ENCODE measurements at places on chromosomes 4 and X.

GRCh38 chr4:138678985-138679746 is 336.4 kb upstream of the NOCT start:
- no peak for DNase-seq

DNA sequence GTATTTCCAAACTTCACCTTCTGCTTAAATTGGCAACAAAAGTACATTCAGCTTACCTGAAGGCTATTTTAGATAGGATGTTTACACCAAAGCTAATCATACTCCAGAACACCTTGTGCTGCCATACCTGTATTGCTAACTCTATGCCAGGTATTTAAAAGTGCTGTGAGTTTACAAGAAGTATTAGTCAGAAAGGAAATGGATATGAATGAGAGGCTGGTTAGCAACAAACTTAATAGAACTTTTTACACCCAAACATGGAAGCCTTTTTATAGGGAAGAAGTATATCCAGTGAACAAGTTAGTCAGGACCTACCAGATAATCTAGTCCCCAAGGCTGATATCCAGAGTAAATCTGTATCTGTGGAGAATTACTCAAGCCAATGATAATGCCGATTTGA is 131.2 kb upstream of the SPRY1 start:
- no peak for DNase-seq

DNA sequence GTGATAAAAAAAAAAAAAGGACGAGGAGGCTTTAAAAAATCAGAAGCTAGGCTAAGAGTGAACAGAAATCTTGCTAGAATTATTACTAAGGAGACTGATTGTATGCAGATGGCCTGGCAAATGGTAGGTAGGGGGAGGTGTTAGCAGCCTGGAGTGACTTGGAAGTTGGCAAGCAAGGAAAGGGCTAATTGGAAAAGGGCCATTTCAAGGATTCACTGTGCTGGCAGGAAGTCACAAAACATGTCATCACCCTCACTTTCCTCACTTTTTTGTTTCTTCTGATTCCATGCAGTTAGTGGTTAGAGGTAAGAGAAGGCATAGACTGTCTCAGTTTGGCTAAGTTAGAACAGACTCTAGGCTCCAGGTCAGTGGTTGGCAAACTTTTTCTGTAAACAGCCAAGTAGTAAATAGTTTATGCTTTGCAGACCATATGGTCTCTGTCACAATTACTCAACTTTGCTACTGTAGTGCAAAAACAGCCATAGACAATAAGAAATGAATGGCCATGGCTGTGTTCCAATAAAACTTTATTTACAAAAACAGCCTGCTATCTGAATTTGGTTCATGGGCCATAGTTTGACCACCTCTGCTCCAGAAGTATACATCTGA is 646.5 kb upstream of the ACTRT1 start:
- no peak for DNase-seq

- no peak for DNase-seq
Measured at GRCh38 chrX:115581759-115582615, 21.0 kb downstream of the PLS3 start.

- no peak for DNase-seq
Measured at GRCh38 chrX:71872542-71873458, 37.8 kb upstream of the NHSL2 start.

DNA sequence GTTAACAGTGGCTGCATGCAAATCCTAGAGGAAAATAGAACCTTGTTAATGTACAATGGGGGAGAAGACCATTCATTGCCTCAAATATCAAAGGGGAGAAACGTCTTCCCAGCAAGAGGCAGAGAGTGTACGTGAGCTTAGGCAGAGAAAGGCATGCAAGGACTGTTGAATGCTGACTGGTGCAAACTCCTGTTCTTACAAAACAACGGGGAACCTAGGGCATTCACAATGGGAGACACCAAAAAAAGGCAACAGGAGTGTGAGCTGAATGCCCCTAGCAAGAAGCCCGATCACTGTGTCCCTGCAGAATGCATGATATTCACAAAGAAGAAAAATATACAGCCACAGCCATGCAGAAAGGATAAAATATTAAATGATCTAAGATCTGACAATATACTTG is 184.9 kb downstream of the NSUN7 start:
- no peak for DNase-seq

DNA sequence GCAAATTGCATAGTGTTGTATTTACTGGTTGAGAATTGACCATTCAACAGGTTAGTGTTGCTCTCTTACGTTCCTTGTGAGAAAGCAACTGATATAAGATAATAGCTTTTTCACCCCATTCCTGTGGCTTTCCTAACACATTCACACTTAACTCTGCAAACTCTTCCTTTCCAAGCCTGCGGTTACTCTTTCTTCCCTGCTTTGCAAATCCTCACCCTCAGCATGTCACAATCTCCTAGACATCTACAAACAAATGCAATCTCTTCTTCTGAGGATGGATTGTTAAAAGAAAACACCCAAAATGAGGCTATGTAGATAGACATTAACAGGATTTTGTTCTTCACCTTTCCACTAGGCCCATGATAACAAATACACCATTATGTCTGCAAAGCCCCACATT is 771.7 kb upstream of the PCDH7 start:
- no peak for DNase-seq

DNA sequence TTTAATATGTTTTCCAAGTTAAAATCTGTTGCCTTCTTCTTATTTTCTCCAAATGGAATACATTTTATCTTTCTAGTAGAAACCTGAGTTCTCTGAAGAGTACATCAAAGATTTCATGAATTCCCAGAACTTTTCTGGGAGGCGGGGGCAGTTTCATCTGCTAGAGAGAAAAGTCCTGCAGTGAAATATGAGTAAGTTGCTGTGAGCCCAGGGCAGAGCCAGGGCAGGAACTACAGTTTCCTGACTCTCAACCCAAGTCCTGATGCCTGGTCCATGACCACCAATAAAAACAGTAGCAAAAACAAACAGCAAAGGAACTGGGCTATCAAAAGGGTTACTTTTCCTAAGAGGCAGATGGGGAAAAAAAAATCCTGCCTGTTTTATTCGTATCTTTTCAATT is 239.4 kb upstream of the CTSO start:
- no peak for DNase-seq

DNA sequence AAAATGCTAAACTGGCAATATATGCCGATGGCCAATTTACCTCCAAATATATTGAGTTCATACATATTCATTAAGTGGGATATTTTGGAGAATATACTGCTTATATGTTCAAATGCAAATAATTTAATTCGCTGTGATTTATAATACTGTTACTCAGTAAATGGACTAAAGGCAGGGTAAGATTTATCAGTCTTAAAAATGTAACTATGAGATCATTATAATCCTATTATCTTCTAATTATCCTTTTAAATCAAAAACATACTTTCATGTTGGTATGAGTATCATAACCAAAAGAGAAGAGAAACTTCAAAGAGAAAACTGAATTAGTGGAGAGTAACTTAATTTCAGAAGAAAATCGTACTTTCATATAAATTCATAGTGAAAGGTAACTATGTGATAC is 44.6 kb downstream of the FAT4 start:
- DNase-seq, result no peak

DNA sequence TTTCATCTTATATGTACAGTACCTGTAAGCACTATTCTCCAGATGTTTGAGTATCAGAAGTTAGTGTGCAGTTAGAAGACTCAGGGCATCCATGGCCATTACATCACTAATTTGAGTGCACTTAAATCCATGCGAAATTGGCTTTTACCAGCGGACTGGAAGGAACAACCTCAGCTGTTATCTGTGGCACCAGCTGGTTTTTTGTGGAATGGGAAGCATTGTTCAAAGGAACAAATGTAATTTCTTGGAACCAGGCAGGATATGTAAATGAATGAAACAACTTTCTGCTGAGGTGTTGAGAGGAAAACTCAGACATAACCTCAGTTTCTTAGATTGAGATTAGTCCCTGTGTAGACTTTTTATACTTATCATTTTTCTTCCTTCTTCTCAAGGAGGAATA is 60.2 kb downstream of the PDGFRA start:
- DNase-seq, result no peak

DNA sequence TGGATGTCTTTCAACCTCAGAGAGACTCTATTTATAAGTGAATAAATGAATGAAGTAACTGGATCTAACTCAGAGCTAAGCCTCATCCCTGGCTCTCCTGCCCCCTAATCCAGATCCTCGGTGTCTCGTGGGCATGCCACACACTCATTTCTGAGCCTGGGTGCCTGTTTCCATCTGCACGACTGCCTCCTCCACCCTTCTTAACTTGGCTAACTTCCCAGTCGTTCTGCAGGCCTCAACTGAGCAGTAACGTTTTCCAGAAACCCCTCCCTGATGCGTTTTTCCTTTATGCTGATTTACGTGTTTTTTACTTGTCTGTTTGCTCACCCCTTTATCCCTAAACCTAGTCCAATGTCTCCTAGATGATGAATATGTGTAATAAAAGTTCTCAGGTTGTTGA is 186.9 kb upstream of the HS3ST1 start:
- no peak for DNase-seq

- DNase-seq, result no peak
Measured at GRCh38 chrX:129540722-129541184, 694 bp downstream of the OCRL start.

- DNase-seq, result no peak
Measured at GRCh38 chr4:159206427-159206871, 103.6 kb downstream of the RAPGEF2 start.

GRCh38 chr4:98493296-98493695 is 165.1 kb downstream of the TSPAN5 start:
- no peak for DNase-seq

- no peak for DNase-seq
Measured at GRCh38 chr4:36323816-36324419, 42.5 kb downstream of the DTHD1 start.

DNA sequence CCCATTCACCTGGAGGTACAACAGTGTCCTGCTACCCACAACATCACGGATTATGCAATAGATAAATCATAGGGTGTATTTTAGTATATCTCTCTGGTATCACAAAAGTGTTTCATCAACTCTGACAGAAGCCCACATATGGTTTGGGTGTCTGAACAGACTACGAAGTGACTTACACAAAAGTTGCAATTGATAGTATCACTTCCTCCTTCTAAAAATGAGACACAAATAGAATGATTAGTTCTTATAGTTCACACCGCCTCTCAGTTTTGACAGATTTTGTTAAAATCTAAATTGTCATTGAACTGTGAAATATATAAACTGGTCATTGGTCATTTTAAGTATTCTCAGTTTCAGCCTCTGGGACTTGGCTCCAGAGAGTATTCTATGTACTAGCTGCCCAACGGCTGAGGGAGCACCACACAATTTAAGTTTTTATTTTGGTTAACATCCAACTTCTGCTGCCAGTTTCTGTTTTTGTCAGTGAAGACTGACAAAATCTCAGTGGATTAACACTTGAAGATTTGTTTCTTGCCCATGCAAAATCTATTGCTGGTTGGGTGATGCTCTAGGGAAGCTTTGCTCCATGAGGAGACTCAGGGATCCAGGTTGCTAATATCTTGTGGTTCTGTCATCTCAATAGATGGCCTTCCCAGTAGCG is 113.8 kb upstream of the PUDP start:
- DNase-seq, result no peak

- no peak for DNase-seq
Measured at GRCh38 chrX:126825566-126826193, 6.2 kb downstream of the PRR32 start.

DNA sequence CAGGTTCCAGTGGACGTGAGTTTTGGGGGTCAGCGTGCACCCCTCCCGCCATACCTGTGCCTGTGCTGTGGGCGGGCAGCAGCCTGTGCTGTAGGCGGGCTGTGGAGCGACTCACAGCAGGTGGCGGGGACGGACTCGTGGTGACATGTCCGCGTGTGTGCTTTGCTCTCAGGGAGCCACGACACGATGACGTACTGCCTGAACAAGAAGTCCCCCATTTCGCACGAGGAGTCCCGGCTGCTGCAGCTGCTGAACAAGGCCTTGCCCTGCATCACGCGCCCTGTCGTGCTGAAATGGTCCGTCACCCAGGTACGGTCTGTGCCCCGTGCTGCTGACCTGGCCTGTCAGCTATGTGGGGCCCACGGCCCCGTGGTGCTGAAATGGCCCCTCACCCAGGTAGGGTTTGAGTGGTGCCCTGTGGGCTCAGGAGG is 7.4 kb downstream of the PLCXD1 start:
- no peak for DNase-seq

DNA sequence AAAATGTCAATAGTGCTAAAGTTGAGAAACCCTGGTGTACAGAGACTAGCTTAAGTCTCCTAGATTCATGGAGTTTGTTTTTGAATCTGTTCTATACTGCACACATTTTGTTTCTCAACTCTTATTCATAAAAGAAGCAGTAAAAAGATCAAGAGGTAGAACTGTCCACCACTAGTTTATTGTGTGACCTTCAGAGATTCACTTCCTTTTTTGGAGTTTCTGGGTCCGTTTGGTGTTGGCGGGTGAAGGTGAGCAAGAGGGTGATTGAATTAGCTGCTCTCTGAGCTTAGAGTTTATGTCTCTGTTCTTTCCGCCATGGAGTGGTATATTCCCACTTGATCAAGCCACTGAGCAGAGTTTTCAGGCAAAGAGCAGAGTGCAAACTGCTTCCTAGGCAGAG is 21.4 kb upstream of the PLAC1 start:
- no peak for DNase-seq

- DNase-seq, result no peak
Measured at GRCh38 chr4:48343551-48343950, 2.2 kb downstream of the SLAIN2 start.

GRCh38 chrX:24014388-24015018 is 12.5 kb downstream of the KLHL15 start:
- DNase-seq, result no peak

DNA sequence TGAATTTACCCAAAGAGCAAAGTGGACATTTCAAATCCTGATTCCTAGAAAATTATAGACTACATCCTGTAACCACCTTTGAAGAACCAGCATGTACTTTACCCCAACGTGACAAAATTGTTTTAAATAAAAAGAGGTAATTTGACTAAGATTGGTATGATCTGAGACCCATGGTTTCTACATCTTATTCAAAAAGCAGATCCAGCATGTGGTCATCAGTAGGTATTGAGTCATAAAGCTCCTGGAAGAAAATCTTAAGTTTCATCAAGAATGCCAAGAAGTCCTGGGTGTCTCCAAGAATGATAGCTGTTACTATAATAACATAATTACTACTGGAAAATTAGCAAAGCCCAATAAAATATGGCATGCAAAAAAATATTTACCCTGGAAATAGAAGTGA is 61.8 kb downstream of the NFKB1 start:
- DNase-seq, result no peak
